ENCODE measurements at places on chromosomes 11 and 22.

GRCh38 chr22:32204040-32204855 is 625 bp downstream of the RFPL2 start:
- no peak for DNase-seq

GRCh38 chr11:10459029-10459970 is 4.2 kb downstream of the AMPD3 start:
- DNase-seq = no peak

- DNase-seq = no peak
Observed at GRCh38 chr11:72061739-72062396, 18.5 kb downstream of the NUMA1 start.

DNA sequence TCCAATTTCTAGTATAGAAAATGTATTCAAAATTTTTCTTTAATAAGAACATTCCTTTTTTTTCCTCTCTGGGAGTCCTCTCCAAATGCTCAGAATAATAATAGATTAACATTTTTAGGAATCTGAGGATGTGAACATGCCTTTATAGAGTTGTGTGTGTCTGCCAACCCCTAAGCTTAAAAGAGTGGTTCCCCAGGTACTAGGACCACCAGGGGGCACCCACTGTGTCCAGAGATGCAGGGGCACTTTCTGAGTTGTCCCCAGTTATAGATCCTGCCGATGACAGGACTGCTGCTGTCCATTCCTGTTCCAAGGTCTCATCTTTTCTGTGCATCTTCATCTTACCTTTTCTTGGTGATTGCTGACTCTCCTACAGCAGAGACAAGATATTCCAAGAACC is 27.0 kb upstream of the MICAL2 start:
- no peak for DNase-seq

GRCh38 chr11:65435981-65436411 is 13.4 kb downstream of the NEAT1 start:
- no peak for DNase-seq

GRCh38 chr11:78535920-78536319 is 38.7 kb downstream of the NARS2 start:
- no peak for DNase-seq

GRCh38 chr11:13761716-13762115 is 93.2 kb downstream of the FAR1 start:
- DNase-seq = no peak

GRCh38 chr11:17734986-17735817 is 621 bp downstream of the KCNC1 start:
- DNase-seq = no peak

DNA sequence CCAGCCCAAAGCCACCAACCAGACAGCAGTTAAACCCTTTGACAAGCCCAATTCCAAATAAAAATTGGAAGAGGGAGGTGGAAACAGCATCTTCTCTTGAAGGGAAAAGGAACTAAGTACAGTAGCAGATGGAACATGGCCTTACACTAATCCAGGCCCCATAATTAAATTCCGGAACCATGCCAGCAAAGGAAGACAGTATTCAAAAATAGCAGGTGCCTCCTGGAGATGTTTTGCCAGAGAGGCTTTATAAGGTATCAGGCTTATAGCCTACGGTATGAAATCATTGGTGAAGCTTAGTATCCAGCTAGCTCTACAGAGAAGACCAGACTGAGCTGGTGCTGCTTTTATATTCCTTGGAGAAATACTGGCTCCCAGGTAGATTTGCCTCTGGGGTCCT is 344.1 kb upstream of the API5 start:
- no peak for DNase-seq
